Progenitor cell of endocrine pancreas (in vitro differentiated cells): ENCODE measurements at places on chromosomes 4 and X. TPM values are rescaled to one million over a fixed set of nuclear protein-coding genes. Genes with fewer than 3 reads are reported as not detected.
A peak's percentile ranks its signal among the peaks of the same experiment; 100 is the strongest.

DNA sequence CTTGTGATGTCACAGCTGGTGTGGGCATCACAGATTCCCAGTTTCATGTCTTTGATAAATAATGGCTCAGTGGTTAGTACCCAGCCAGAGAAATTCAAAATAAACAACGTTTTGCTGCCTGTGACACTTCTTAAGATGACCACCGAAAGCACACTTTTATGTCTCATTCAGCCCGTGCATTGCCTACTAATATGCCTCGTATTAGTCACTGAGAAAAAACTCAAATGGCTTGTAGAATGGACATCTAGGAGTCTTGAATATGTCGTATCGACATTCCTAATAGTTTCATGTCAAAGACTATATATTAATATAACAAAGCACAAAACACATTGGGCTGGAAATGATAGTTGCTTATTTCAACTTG is 103.9 kb upstream of the FAT1 start:
- no peaks in the 10 kb centered on the region for H3K27me3 ChIP-seq
- no peak overlapping the region for H3K4me3 ChIP-seq
- no peak for DNase-seq
- H3K36me3 ChIP-seq = no peaks in the 10 kb centered on the region

DNA sequence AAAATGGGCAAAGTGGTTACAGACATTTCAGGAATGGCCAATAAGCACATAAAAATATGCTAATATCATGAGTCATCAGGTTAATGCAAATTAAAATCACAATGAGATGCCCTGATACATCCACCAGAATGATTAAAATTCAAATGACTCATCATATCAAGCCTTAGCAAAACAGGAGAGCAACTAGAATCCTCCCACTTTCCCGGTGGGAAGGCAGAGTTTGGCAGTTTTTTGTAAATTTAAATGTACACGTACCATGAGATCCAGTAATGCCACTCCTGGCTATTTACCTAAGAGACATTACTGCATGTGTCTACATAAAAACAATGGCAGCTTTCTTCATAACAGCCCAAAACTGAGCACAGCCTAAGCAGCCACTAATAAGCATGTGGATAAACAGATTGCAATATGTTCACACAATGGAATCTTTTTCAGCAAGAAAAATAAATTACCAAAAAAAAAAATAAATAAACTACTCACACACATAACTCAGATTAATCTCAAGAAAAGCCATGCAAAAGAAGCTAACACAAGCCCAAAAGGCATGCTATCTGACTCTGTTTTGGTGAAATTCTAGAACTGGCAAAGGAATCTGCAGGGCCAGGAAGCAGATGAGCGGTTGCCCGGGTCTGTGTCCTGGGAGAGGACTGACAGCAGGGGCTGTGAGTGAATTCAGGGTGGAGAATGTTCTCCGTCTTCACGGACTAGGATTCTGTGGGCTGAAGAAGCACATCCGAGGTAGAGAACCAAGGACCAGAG is 48.8 kb downstream of the AFAP1 start:
- no peaks in the 10 kb centered on the region for H3K27me3 ChIP-seq
- peaks cover 8% of the 10 kb centered on the region for H3K36me3 ChIP-seq
- H3K4me3 ChIP-seq = no peak overlapping the region
- no peak for DNase-seq
- peak overlapping the region; percentile 8 for H3K27ac ChIP-seq

DNA sequence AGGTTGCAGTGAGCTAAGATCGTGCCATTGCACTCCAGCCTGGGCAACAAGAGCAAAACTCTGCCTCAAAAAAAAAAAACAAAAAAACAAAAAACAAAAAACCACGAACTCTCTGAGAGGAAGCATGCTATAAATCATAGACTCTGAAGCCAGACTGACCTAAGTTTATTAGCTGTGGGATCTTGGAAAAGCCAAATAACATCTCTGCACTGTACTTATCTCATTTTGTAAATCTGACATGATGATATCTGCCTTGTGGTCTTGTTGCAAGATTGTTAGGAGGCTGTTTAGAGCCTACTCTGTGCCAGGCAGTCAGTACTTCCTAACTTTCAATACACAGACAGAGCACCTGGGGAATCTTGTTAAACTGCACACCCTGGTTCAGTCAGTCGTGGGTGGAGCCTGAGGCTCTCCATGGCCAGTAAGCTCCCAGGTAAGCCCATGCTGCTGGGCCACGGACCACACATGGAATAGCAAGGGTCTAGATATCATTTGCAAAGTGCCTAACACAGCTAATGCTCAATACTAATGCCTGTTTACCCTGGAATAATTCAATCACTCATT is 107.6 kb upstream of the SMIM10 start:
- DNase-seq = no peak
- no peak overlapping the region for H3K27ac ChIP-seq
- H3K4me1 ChIP-seq = peaks cover 15% of the 10 kb centered on the region
- no peak overlapping the region for H3K4me3 ChIP-seq
- no peaks in the 10 kb centered on the region for H3K36me3 ChIP-seq
- no peaks in the 10 kb centered on the region for H3K27me3 ChIP-seq

DNA sequence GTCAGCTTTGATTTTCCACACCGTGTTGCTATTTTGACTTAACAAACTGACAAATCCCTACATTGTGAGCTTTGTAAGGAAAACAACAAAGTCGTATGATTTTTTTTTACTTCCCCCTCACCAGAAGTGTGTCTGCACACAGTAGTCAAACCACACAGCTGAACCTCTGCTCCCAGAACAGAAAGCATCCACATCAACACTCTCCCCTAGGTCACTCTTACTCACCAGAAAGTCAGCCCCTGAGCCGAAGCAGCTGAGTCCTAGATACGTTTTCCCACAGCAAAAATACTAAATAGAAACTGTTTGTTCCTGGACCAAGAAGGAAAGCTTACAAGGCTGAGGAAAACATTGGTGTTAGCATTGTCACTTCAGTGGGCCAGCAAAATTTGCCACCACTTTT is 305.7 kb downstream of the DHX15 start:
- no peak for DNase-seq
- H3K27ac ChIP-seq = no peak overlapping the region
- H3K27me3 ChIP-seq = peaks cover 14% of the 10 kb centered on the region
- no peaks in the 10 kb centered on the region for H3K36me3 ChIP-seq
- H3K4me1 ChIP-seq = peaks cover 5% of the 10 kb centered on the region

DNA sequence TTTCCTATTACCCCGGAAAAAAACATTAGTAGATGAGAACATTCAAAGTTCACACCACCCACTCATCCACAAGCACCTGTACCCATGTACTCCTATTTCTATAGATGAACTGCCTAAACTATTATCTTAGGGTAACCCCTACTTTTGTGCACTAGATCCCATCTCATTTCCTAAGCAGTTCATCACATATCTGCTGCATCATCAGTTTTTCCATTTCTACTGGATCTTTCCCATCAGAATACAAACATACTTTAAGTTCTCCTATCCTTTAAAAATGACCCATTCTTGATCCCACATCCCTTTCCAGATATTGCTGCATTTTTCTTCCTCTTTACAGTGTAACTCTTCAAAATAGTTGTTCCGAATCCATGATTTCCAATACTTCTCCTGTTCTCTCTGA is 81.0 kb downstream of the PRSS12 start:
- H3K4me3 ChIP-seq = no peak overlapping the region
- DNase-seq = no peak
- H3K27ac ChIP-seq = no peak overlapping the region
- H3K4me1 ChIP-seq = no peaks in the 10 kb centered on the region
- no peaks in the 10 kb centered on the region for H3K36me3 ChIP-seq

- DNase-seq = peak; percentile 47
- H3K27ac ChIP-seq = peak within 1 kb of the TSS; percentile 97
- H3K4me3 ChIP-seq = peak within 1 kb of the TSS; percentile 98
- H3K27me3 ChIP-seq = no peaks in the 10 kb centered on the region
- no peaks in the 10 kb centered on the region for H3K36me3 ChIP-seq
Observed at GRCh38 chr4:145938618-145939440, at the start of gene ZNF827. TSS of gene ZNF827 (minus strand) at chr4:145938823. CDS start at chr4:145938407, 416 bp downstream.

DNA sequence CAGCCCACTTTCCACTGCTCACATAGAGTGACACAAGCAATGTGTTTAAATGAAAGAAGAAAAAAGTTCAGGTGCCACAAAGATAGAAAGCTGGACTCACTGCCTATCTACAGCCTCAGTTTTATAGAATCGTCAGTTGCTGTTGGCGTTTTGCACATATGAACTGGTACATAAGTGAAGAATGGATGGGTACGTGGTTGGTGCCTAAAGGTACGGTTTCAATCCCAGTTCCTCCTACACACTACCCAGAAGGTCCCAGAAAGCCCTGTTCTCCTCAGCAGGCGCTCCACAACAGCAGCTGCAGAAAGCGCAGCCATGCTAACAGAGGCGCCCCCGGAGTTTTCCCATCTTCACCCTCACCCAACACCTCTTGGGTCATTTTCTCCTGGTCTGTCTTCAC is 23.6 kb downstream of the CHST7 start:
- H3K27me3 ChIP-seq = no peaks in the 10 kb centered on the region
- no peaks in the 10 kb centered on the region for H3K4me1 ChIP-seq
- H3K36me3 ChIP-seq = peaks cover 2% of the 10 kb centered on the region
- DNase-seq = no peak
- no peak overlapping the region for H3K4me3 ChIP-seq

DNA sequence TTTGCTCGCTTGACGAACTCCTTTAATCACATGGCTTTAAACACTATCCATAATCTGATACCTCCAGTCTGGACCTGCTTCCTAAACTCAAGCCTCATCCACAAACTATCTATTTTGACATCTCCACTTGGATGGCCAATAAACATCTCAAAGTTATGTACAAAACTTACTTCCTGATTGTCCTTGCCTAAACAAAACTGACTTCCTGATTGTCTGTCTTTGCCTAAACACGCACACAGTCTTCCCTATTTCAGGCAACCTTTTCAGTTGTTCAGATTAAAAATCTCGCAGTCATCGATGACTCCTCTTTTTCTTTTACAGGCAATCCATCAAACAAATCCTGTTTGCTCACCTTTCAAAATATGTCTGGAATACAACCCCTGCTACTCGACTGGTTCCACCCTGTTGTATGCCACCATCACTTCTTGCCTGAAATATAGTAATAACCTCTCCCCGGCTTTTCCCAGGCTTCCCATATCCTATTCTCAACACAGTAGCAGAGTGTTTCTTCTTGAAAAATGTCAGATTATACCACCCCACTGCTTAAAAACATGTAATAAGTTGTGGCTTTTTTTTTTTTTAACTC is 39.0 kb downstream of the ATOH1 start:
- no peak for DNase-seq
- no peaks in the 10 kb centered on the region for H3K36me3 ChIP-seq

Gene CXCL8
- 0.84 and 1.1 TPM in 2 replicates for total RNA-seq

Gene LUZP4
- total RNA-seq = not detected in 2 replicates

Gene DCAF8L1
- not detected in 2 replicates for total RNA-seq

Gene MAGEA1
- not detected in 2 replicates for total RNA-seq

Gene SATL1
- 0.36 and 0.51 TPM in 2 replicates for total RNA-seq

Gene SYN1
- 5.3 and 6.7 TPM in 2 replicates for total RNA-seq

Gene AREG
- 2.2 and 3.6 TPM in 2 replicates for total RNA-seq

Gene HADH
- total RNA-seq = 44.1 TPM in 2 replicates

Gene SPANXN2
- not detected in 2 replicates for total RNA-seq

Gene ADH1C
- total RNA-seq = 3.3 and 4.6 TPM in 2 replicates
